IMR-90 (cell line): ENCODE measurements at places on chromosomes 7 and 10. TPM values are rescaled to one million over a fixed set of nuclear protein-coding genes. Genes with fewer than 3 reads are reported as not detected.

DNA sequence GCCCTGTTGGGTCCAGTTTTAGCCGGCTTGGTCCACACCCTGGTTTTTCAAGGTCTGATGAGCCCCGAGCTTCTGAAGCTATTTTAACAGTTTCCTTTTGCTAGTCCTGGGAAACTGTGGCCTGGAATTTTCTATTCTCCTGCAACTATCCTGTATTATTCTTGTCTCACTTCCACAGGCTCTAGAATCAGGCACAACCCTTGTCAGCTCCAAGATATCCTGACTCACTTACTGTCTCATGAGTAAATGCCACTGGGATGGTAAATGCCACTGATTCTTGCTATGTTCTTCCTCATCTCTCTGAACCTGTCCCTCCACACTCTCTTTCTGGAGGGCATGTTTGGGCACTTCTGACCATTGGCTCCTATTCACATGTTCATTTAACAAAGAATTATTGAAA lies 611.5 kb upstream of the IGFBP3 start:
- DNase-seq, result peak; percentile 32

DNA sequence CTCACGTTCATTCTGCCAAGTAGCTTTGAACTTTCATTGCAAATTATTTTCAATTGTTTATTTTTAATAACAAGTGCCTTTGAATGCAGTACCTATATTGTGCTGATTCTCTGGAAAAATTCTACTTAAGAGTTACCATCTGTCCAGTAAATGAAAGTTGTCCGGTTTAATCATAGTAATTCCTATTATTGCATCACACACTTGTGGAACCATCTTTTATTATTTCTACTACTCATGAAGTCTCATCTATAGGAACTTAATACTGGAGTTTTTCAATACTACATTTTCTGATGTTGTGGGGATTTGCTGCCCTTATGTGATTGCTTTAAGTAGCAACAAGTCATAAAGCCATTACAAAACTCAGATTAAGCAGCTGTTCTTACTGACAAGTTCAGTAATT lies 16.5 kb upstream of the SKAP2 start:
- no peak for DNase-seq

- no peak for DNase-seq
Observed at GRCh38 chr10:127418536-127419168, 130.5 kb upstream of the NPS start.

GRCh38 chr10:73956476-73957359 lies 41.2 kb upstream of the VCL start:
- DNase-seq, result peak; percentile 62

DNA sequence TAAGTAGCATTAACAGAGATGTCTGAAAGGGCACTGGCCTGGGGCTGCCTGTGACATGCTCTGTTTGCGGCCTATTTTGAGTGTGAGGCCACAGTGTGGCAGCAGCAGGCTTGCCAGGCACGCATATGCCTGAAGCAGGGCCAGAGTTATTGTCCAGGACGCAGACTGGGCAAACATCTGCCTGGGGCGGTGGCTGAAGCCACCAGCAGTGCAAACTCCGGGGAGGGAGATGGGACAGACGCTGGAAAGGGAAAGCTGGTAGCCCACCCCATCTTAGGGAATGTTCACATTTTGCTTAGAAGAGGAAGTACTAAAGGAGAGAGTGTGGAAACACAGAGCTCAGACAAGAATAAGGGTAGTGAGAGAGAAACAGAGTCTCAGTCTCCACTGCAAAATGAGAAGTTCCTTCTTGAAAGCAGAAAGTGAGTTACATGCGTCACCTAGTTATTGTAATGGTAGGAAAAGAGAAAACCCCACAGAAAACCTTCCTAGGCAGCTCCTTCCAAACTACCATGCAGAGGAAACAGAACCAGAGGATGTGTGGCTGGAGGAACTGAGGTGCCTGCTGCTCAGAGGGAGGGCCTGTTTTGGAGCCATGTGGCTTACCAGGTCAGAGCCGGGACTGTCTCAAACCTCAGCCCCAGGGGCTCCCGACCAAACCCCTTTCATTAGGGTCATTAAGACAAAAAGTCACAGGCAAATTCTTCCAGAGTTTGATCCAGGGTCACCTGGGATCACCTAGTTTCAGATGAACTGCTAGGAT lies 14.5 kb downstream of the AKR1B1 start:
- no peak for DNase-seq

GRCh38 chr7:4871056-4871680 lies 9.3 kb upstream of the PAPOLB start:
- no peak for DNase-seq

DNA sequence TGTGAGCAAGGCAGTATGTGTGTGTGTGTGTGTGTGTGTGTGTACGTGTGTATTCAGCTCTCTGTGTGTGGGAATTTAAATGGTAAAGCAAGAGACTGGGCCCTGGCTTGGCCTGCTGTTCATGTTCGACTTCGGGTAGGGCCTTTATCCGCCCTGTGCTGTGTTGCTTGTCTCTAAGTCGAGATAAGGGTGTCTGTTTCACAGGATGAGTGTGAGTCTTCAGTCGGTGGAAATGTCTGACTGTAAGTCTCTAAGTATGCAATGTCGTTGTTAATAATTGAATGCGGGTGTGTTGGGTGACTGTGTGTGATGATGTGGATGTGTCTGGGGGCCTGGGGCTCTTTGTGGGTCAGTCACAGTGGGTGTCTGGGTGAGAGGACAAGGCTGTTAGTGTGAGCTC lies 34.8 kb downstream of the HIF1AN start:
- no peak for DNase-seq

- peak; percentile 98 for DNase-seq
Observed at GRCh38 chr10:91613411-91614187, 19.3 kb downstream of the PPP1R3C start.

DNA sequence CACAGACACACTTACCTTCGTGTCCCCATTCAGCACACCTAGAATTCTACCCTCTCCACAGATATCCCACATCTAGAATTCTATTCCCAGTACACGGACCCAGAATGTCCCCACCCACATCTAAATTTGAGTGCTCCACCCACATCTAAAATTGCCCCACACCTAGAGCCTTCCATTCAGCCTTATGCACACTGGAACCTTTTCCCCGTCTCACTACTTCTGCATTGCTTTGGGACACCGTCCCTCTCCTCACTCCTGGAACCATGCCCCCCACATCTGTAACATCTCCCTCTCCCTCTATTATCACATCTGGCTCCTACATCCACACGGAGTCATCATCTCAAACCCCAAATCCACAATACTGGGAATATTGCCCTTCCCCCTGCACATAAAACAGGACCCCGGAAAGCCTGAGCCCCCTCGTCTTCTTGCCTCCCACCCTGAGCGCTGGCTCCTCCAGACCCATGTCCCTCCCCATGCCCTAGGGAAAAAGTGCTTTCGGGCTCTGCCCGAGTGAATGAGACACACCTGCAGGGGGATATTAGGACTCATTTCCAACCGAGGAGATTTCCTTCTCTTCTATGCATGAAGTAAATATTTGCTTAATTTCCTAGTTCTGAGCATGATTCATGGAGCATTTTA lies 125.8 kb upstream of the UNC5B start:
- DNase-seq, result no peak

DNA sequence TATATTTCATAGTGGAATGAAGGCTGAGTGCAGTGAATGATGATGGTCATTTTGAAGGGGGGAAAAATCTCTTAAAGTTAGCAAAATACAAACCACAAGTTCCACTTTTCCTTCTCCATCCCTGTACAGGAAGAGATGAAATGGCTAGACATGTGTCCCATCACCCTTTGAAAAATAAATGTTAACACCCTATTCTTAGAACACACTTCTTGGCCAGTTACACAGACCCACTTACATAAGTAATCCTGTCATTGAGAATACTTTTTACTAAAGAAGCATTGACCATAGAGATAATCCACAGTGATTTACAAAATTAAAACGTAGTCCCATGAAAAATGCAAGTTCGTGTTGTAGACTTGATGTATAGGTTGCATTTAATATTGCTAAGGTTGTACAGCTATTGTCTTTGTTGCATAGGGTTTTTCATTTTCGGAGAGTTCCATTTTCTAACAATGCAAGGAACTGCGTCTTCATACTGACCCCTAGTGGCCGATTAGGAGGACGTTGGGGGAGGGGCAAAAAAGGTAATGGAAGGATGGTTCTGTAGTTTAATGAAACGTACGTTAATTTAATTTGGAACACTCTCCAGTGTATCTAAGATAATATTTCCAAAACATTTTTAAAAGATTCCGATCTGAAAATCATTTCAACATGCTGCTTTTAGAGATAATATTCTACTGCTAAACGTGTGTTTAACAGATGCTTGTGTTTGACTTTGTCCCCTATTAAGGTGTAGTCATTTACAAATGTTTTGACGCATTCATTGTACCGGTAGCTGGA lies 60.9 kb downstream of the ARMC3 start:
- DNase-seq, result peak; percentile 47

- no peak for DNase-seq
Observed at GRCh38 chr7:17940951-17941431, 697 bp upstream of the SNX13 start.

DNA sequence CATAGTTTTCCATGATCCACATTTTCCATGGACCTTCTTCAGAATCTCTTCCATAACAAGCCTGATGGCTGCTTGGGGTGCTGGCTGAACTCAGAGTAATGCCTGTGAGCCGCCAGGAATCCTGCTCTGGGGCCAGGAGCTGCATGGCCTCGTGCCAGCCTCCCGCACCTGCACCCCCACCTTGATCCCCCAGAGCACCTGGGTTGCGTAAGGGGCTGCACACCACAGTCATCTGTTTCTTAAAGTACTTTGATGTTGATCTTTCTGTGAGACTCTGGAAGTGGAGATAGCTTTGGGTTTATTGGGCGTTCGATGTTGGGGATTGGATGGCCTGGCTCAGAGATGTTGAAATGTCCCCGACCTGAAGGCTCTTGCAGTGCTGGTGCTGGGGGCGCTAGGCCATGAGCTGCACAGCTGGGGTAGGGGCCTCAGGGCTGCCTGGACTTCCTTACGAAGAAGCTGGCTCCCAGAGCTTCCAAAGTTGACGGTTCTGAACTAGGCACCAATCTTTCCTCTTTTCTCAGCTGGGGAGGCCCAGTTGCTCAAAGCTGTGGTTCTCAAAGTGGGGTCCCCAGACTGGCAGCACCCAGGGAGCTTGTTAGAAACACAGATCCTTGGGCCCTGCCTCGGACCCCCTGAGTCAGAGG lies 534.0 kb downstream of the DNAJB6 start:
- no peak for DNase-seq

DNA sequence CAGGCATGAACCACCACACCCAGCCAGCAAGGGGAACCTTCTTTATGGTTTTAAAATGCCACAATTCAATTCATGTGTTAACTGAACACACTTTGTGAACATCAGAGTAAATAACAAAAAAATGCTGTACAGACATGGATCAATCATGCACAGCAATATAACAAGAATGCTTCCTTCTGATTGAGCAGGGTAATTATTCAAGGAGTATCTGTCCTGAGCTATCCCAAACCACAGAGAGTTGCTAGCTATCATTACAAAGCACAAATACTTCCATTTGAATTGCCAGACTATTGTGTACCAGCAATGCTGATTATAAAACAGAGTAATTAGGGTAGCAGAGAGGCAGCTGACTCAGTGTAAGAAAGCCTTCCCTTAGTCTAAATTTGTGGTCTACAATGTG lies 11.3 kb upstream of the RHOBTB1 start:
- DNase-seq, result no peak

DNA sequence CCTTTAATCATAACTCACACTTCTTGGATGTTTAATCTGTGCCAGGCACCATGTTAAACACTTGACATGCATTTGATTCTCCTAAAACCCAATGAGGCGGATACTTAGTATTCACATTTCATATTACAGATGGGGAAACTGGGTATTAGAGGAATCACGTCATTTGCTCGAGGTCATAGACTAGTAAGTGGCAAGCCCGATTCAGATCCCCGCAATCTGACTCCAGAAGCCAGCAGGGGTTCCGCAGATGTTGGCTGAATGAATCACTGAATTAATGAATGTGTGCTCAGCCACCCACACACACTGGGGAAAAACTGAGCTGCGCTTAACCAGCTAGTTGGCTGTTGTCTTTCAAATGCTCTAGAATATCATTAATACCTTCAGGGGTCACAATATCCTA lies 22.5 kb upstream of the ENO4 start:
- peak; percentile 48 for DNase-seq

GRCh38 chr10:76324283-76324682 lies 892.9 kb downstream of the LRMDA start:
- no peak for DNase-seq

GRCh38 chr10:126911301-126911700 lies 6.1 kb downstream of the DOCK1 start:
- DNase-seq, result no peak

DNA sequence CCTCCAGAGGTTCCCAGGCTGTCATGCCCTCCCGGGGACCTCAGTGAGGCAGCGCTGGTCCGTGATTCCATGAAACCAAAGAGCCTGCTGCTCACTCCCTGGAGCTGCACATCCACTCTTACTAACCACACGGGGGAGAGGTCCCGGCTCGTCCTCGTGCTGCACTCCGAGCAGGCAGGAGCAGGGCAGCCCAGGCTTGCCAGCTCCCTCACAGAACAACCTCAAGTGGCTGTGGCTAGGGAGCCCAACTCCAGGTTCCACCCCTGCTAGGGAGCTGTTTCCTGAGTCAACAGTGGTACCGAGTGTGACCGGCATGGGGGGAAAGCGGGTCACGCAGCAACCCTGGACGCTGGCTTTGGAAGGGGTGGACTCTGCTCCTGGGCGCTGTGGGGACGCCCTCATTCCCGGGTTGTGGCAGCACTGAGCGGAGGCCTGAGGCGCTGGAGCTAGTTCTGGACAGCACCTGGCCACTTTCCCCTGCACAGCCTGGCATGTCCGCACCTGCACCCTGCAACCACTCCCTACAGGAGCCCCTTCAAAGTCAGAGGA lies 27.9 kb upstream of the PPP2R2D start:
- no peak for DNase-seq

DNA sequence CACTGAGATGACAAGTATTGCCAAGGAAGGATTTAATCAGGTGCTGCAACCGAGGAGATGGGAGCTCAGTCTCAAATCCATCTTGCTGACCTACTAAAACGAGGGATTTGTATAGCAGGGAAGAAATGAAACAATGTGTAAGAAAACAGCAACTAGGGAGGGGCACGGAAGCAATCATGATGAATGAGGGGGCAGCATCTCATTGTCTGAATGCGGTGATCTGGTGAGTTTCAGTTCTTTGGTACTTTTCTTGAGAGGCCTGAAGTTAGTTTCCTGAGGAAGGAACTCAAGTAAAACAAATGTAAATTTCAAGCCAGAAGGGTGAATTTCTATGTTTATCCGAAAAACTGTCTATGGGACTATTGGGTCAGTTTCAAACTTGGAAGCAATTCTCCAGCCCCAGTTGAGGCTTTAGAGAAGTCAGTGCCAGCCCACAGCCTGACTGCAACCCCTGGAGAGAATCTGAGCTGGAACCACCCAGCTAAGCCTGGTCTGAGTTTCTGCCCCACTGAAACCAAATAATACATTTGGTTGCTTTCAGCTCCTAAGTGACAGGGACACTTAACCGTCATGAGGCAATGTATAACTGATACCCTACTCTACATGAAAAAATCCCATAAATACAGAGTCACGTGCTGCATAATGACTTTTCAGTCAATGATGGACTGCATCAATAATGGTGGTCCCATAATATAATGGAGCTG lies 45.8 kb upstream of the TNS3 start:
- DNase-seq, result no peak

GPNMB gene
- 0.14 TPM in 1 of 2 replicates, not detected in the other for polyA plus RNA-seq

MBL2 gene
- polyA plus RNA-seq, result not detected in 2 replicates

ZNF862 gene
- polyA plus RNA-seq, result 10.8 and 10.9 TPM in 2 replicates

ADAM12 gene
- polyA plus RNA-seq, result 7.1 and 9.6 TPM in 2 replicates

WEE2 gene
- not detected in 2 replicates for polyA plus RNA-seq

AKR1C8 gene
- polyA plus RNA-seq, result not detected in 2 replicates

GPR85 gene
- 1.7 and 2.0 TPM in 2 replicates for polyA plus RNA-seq

UPK3B gene
- 0.10 and 0.26 TPM in 2 replicates for polyA plus RNA-seq
